ENCODE measurements at places on chromosomes 4 and X.

DNA sequence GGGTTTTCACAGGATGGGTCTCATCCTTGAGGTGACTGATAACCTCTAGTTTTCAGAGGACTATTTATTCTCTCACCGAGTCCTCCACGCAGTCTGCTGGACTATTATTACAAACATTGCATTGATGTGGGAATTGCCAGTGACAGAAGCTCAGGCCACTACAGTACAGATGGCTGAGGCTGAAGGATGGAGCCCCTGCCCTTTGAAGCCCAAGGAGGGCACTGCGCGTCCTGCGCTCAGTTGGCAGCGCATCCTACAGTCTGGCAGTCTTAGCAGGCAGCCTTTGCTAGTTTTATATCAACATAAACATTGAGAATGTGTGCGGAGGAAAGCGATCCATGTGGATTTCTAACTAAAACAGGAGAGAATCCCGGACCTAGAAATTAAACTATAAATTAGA is 1.5 kb upstream of the RELL1 start:
- DNase-seq: no peak

DNA sequence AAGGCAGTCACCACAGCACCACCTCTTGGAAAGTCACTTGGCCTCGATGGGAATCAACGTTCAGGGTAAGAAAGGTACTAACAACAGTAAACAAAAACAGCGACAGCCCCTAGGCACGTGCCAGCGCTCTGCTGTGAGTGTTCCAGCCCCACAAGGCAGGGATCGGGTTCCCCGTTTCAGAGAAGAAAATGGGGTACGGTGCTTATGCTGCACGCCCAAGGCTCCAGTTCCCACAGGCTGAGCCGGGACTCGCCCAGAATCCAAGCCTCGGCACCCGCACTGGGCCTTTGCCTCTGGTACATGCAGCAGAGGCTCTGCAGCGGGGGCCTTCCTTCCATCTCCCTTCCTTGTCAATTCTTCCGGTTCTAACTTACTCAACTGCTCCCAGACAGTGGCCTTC is 37.3 kb downstream of the WDR1 start:
- DNase-seq: no peak

DNA sequence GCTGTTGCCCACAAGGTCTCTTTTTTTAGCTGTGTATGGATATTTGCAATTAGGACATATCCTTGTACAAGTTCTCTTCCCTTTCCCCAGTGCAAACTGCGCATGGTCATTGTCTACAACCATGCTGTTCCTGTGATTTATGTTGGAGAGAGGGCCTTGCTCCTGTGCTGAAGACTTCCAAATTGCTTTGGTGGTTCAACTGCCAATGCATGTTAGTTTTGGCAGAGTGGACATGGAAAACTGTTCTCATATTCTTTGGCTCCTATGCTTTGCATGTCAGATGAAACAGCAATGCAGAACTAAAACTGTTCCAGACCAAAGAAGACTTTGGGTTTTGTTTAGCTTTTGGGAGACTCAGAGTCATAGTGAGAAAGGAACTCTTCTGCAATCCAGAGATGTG is 148.8 kb upstream of the EDNRA start:
- no peak for DNase-seq

- DNase-seq: no peak
Observed at GRCh38 chr4:83093060-83093640, 21.4 kb downstream of the PLAC8 start.

DNA sequence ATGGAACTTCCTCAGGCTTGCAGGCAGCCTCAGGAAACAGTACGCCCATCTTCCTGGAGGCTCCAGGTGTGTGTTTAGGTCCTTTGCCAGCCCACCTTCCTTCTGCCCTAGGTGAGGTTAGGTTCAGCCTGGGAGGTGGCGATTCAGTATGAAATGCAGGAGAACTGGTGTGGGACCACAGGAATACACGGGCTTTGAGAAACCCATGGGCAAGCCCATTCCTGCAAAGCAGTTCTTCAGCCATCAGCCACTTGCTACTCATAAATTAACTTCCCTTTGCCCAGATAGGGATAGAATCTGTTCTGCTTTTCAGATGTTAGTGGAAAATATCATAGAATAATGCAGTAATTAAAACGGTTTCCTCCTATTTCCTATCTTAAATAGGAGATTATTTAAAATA is 32.2 kb downstream of the TBC1D14 start:
- DNase-seq: no peak

- peak; percentile 64 for DNase-seq
Observed at GRCh38 chr4:48780865-48781214, 761 bp upstream of the FRYL start.

- DNase-seq: no peak
Observed at GRCh38 chr4:115537387-115537786, 424.0 kb upstream of the NDST4 start.

- no peak for DNase-seq
Observed at GRCh38 chrX:98065151-98065550, 1181.4 kb downstream of the RPA4 start.

DNA sequence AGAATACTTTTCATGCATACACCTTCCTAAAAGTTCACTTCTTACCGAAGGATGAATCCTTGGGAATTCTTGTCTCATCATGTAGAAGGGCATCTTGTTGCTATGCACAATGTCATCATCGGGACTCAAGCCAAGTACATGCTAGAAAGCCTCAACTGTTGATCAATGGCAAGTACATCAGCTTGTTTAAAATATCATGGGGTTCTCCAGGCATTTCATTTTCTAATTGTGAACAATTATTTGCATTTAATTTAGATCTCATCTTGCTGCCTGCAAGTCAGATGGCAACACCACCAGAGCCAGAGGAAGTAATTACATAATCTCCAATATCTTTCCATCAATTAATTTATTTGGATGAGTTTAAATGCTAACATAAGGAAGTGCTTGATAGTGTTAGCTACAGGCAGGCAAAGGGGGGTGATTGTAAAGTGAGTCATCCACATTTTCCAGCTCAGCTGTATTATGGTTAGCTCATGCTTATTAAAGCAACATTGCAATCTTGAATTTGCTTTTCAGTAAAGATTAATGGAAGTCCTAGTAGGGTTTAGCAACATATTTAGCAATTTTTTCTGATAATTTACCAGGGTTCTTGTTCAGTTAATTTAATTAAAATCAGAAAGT is 356.5 kb downstream of the CBLL2 start:
- DNase-seq: no peak

DNA sequence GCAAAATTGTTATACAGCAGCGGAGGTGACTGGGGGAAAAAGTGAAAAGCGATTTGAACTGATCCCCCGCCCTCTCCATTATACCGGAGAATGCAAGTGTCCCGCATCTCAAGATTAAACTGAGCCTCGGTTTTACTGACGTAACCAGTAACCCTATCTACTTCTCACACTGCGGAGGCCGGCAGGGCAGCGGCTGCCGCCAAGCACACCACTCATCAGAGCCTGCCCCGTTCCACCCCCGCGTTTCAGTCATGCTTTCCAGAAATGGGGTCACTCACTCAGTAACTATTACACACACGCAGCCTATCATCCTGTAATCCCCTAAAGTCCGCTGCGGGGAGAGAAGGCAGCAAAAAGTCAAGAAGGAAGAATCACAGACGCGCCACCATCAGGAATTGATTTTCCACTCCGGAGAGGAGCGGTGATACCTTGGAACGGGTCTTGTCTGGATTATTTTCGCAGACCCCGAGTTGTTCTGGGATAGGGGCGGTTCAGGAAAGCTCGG is 1.4 kb downstream of the RPS6KA3 start:
- peak; percentile 19 for DNase-seq

GRCh38 chr4:7609316-7609715 is 174.6 kb upstream of the PSAPL1 start:
- DNase-seq: no peak

DNA sequence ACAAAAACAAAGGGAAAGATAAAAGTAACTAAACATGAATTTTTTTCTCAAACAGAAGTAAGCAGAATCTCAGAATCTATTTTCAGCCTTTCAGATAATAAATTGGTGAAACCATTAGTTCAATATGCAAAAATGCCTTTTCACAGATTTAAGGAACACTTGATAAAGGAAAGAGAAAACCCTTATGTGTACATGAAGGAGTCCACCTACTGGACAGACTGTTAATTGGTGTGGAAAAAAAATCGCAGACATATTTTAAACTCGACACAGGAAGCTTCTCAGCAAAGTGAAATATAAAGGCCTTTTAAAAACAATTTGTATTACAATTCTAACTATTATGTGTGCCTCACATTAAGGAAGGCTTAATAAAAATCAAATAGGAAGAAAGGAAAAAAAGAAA is 22.3 kb downstream of the COX7B2 start:
- no peak for DNase-seq

DNA sequence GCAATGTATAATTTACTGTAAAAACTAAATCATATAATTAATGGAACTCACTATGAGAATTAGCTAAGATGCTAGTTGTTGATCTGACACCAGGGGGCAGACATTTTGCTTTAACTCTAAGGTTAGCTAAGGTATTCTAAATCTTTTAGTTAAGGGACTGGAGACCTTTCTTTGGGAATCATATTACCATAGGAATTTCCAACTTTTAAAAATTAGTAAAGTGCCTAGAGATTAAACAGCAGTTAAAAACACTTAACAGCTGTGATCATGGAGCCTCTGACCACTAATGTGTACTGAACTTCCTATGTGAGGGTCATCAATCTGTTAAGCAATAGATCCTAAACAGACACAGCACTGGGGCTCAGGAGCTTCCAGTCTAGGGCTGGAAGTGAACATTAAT is 226.6 kb downstream of the NSUN7 start:
- peak; percentile 6 for DNase-seq

DNA sequence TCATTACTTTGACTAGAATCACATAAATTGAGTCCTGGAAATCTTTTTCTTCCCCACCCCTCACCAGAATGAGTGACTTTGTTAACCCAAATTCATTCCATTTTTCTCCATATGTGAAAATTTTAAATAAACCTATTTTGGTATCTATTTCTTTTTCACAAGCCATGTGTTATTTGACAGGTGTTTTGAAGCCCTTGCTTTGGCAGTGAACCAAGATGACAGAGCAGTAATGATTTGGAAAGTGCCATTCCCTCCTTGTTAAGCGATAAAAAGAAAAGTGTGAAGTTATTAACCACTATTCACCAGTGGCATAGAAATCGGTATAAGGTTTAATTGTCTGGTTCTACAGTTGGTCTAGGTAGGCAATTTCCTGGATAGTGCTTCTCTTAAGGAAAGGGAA is 66.1 kb downstream of the POLA1 start:
- no peak for DNase-seq

DNA sequence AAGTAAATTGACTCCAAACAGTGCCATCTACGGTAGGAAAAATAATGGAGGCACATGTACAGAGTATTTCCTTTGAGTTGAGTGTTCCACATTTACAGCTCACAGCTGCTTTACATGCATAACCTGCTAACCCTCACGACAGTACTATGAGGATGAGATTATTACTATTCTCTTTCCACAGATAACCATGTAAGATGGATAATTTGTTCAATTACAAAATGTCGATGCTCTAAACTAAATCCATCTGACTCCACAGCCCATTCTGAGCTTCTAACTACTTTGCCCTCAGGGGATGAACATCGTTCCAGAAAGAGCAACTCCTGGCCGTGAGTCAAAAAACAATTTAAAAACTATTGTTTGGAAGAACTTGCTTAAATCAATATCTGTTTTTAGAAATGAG is 330.4 kb upstream of the NWD2 start:
- DNase-seq: no peak

DNA sequence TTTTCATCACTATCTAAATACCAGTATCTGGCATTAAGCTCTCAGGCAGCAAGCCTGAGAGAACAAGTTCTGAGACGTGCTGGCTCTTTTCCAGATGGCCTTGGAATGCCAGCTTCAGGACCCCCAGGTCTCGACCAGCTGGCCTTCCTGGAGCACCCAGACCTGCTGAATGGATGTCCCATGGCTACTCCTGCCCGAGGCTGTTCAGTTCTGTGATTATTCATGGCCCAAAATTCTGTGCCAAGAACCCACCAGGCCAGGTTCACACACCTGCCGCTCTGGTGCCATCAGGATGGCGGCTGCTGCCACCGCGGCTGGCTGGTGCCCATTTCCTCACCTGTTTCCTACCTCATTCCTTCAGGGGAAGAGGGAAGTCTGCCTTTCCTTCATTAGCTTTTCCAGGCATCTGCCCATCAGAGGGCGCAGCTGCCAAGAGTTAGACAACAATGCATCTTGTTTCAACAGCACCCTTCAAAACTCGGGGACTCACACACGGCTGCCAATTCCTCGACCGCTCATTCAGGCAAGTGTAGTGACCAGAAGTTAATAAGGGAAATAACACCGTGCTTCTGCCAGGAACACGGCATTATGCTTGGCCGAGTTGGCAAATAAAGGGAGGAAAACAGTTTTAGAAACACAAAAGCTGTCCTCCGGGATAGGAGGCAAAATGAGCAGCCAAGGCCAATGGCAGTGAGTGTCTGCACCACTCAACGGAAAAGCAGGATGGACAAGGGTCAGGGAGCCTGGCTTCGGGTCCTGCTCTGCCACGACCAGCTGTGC is 173.8 kb downstream of the NSUN7 start:
- peak; percentile 65 for DNase-seq

GRCh38 chr4:184471881-184472613 is 2.3 kb downstream of the IRF2 start:
- DNase-seq: peak; percentile 42

- DNase-seq: no peak
Observed at GRCh38 chr4:151921386-151921785, 160.6 kb upstream of the GATB start.

DNA sequence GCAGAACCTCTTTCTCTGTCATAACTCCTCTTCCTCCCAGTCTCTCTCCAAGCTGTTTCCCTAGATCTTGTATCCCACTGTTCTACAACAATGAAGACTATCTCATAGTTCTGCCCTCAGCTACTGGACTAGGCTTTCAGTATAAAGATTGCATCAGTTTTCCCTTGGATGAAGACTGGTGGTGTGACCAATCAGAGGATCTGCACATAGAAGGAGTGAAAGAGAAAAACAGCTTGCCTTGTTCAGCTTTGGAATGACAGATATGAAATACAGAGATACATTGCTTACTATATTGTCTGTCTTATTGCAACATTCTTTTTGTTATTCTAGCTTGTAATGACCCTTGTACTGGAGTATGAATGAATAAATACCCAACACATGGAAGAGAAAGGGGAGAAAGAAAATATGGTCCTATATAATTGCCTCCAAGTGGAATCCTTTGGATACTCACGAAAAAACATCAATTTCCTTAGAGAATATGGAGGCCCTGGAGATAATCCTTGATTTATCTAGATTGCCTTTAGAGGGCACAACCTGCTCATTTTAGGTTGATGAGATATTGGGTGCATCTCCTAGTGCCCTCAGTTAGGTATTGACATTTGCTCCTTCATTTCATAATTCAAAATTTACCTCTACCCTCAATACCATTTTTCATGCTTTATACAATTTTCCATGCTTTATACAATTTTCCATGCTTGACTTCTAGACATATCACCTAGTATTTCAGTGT is 395.8 kb downstream of the NAF1 start:
- no peak for DNase-seq

- DNase-seq: no peak
Observed at GRCh38 chr4:109444182-109444844, 10.7 kb downstream of the SEC24B start.

DNA sequence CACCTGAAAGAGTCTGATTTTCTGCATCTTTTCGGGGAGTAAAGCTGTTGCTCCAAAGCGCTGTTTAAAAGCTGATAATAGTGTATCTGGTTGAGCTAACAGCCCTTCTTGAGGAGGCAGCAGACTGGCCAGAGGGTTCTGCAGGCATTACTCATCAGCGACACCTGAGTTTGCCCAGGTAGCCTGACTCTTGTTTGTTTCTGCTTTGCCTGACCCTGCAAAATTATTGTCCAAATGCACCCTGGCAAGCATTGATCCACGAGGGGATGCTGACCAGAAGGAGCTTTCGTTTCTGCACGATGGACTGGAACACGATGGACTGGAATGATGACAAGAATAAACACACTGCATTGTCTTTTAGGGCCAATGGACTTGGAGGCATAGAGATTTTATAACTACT is 6.2 kb downstream of the CD99 start:
- no peak for DNase-seq
